NCI-H2171 (cell line): ENCODE measurements at places on chromosomes 5 and 9.
A peak's percentile ranks its signal among the peaks of the same experiment; 100 is the strongest.

DNA sequence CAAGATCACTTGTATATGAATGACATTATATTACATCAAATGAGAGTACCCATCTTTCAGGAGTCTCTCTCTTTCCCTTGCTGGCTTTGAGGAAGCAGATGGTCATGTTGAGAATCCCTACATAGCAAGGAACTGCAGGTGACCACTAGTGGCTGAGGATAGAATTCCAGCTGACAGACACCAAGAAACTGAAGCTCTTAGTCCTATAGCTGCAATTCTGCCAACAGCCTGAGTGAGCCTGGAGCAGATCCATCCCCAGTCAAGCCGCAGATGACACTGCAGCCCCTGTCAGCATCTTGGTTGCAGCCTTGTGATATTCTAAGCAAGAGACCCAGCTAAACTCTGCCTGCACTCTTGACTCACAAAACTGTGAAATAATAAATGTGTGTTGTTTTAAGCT, 531.5 kb downstream of the CSNK1G3 start:
- DNase-seq: no peak

GRCh38 chr5:82595113-82595512, 317.0 kb upstream of the RPS23 start:
- DNase-seq: no peak

- no peak for DNase-seq
Observed at GRCh38 chr9:81031422-81032029, 657.8 kb downstream of the TLE1 start.

DNA sequence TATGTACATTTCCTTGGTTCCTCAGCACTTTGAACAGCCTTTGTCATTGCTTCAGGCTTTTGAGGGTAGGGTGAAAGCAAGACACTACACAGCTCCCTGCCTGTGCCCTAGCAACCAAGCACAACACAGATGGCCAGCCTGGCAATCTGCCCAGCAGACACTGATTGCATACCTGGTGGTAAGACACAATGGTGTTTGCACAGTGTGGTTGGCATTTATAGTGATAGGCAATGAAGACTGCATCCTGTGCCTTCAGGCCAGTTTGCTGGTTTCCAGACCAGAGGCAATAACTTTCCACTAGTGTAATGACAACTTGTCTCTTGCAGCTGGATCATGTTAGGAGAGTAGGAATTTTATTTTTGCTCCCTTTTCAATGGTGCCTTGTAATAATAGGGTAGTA, 144.5 kb upstream of the TNC start:
- DNase-seq: peak; percentile 95

- peak; percentile 13 for DNase-seq
Observed at GRCh38 chr9:19493174-19493811, 84.5 kb downstream of the ACER2 start.

GRCh38 chr9:20048985-20049384, 260.1 kb upstream of the SLC24A2 start:
- no peak for DNase-seq

DNA sequence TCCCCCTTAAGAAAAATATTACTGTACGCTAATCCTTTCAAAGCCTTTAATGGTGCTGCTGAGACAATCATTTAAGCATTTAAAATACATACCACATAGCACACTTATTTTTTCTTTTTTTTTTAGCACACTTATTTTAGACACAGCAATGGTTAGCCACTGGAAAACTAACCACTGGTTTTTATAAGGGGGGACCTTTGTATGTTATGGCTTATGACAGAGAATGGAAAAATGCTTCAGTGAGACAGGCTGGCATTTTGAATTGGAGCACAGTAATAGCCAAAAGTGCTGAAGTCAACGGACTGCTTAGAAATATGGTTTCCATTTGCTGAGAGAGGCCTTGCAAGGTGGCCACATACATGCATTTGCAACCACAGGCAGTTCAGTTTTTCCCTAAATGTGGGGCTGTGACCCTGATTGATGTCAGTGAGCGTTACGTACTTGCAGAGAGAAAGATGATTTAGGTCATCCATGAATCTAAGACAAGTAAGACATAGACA, 28.5 kb downstream of the AOPEP start:
- no peak for DNase-seq

- no peak for DNase-seq
Observed at GRCh38 chr5:44384816-44385215, 4.4 kb downstream of the FGF10 start.

- peak; percentile 74 for DNase-seq
Observed at GRCh38 chr9:129102791-129103594, 7.6 kb downstream of the CRAT start.

- DNase-seq: no peak
Observed at GRCh38 chr9:71003346-71003745, 118.1 kb downstream of the TRPM3 start.

GRCh38 chr5:111942201-111942600, 185.2 kb upstream of the NREP start:
- no peak for DNase-seq

DNA sequence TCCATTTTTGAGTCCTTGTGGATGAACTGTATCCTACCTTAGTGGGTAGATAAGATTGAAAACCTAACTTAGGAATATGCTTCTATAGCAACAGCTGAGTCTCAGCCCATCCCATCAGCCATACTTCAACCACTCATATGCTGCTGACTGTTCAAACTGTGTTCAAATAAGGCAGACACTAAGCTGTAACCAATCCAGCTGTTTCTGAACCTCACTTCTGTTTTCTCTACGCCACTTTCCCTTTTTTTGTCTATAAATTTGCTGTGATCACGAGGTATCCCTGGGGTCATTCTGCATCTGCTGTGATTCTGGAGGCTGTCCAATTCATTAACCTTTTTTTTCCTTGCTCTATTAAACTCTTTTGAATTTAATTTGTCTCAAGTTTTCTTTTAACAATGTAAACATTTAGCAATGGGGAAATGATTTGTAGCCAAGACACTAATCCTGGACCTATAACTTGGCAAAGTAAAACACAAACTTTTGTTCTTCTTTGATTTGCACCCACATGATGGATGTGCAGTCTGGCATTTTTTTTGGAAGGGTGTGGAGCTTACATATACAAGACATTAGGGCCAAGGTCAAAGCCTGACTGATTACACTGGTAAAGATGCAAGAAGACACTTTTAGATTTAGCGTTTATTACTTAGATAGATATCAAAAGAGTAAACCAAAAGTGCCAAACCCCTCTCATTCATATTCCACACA, 14.9 kb upstream of the SCGB3A2 start:
- no peak for DNase-seq

DNA sequence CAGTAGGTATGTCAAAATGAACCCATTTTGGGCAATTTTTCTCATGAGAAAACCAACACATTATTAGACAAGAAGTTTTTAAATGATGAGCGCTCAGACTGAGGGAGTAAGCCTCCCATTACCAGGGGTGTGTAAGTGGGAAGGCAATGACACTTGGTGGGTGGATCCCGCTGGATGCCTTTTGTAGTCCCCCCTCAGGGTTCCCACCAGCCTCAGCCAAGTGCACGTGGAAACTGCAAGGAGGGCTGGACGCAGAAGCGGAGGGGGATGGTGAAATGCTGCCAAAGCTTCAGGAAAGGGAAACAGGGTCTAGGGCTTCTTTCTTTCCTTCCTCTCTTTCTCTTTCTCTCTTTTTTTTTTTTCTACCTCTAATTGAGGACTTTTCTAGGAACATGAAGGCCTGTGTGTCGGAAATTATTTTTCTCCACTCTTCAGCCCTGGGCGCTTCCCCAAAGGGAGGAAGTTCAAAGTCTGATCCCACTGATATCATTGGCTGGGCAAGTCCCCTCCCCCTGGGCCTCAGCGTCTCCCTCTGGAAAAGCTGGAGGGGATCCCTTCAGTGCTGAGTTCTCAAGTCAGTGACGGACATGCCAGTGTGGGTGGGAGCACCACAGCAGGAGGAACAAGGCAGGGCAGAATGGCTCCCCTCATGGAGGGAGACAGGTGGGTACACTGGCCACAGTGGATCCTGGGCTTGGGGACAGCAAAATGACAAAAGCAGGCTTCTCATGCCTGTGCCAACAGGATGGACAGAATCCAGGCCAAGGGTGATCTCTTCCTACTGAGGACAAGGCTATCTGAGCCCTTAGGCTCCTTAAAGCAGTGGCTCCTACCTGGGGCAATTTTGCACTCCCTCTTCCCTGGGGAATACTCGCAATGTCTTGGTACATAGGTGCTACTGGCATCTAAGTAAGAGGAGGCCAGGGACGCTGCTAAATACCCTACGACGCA, 23.9 kb upstream of the SLC25A51 start:
- DNase-seq: no peak

GRCh38 chr5:61330845-61331406, 1.1 kb upstream of the ZSWIM6 start:
- peak; percentile 18 for DNase-seq

- no peak for DNase-seq
Observed at GRCh38 chr5:97111004-97111403, 31.4 kb downstream of the LIX1 start.

GRCh38 chr5:124056326-124056990, 544.5 kb downstream of the CSNK1G3 start:
- no peak for DNase-seq

DNA sequence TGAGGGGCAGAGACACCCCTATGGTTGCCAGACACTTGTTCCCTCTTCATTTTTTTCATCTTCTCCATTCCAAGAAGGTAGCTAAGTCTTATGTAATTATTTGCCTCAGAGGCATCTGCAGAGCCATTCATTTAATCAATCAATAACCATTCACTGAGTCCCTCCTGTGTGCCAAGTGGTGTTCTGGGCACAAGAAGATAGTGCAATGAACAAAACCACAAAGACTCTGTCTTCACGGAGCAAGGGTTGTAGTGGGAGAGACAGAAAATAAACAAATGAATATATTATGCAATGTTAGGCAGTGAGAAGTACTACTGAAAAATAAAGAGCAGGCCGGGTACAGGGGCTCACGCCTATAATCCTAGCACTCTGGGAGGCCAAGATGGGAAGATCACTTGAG, 41.4 kb upstream of the CTNNA1 start:
- DNase-seq: no peak

GRCh38 chr5:67363963-67364362, 167.4 kb upstream of the CD180 start:
- DNase-seq: no peak

DNA sequence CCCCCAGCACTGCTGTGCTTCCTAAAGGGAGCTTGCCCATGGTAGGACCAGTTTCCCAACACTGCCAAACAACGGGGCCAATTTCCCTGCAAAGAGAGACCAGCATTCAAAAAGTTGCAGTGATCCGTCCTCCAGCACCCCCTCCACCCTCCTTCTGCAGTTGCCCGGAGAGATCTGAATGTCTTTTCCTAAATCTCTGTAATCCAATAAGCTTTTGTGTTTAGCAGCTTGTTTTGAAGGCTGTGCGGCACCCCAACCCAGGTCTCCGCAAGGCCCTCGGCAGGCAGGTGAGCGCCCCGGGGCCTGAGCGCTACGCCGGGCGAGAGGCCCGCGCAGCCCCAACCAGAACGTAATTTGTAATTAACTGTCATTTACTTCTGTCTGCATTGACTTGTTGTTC, 366.9 kb upstream of the IRX2 start:
- DNase-seq: no peak

- DNase-seq: no peak
Observed at GRCh38 chr5:171939951-171940350, 66.5 kb downstream of the FBXW11 start.

GRCh38 chr5:132752581-132753125, 5.4 kb downstream of the CCNI2 start:
- DNase-seq: no peak

DNA sequence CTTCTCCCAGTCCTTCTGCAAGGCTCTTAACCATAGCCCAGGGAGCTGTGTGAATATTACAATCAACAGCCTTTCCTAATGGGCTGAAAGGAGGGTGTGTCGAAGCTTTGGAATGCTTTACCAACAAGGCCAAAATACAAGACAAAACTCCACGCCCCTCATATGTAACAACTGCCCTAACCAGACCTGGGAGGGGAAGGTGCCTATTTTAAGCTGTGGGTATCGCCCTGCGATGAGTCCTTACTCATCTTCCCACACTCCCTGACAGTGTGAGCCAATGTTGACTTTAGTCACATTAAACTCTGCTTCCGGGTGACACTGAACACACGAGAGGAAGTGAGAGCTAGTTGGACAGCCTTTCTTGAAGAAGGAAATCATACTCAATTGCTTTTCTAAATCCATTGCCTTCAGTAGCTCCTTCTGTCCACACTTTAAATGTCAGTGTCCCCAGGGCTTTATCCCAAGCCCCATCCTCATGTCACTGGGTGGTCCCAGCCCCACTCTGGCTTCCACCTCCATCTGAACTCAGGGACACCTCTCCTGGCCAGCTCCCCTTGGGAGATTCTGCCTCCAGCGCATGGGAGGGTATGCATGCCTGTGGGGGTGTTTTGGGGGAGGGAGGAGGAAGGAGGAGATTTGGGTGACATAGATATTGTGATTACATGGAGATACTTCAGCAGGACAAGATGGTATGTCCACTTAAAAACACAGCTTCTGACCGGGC, 6.5 kb upstream of the TBC1D9B start:
- no peak for DNase-seq

- no peak for DNase-seq
Observed at GRCh38 chr5:3006526-3006925, 255.0 kb upstream of the IRX2 start.

GRCh38 chr5:58754250-58754649, 171.4 kb downstream of the RAB3C start:
- DNase-seq: no peak

- DNase-seq: no peak
Observed at GRCh38 chr5:337563-338130, 16.1 kb downstream of the AHRR start.

DNA sequence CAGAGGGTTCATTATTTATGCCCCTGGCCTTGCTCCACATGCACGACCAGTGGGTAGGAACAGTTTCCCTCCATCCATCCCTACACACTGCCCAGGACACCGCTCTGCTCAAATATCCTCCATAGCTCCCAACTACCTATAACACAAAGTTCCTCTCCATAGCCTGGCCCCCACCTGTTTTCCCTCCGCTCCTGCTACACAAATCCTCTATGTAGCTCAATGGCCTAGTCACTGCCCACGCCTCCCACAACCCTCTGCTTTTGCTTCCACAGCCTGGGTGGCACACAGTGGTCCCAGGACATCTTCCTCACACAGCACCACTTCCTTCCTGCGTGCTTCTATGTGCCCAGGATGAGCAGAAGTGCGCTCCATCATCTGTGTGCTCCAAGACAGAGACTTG, 20.4 kb downstream of the REXO4 start:
- no peak for DNase-seq
